Ascending aorta (tissue), 2 donors: ENCODE measurements at places on chromosomes 3 and 15.
A peak's percentile ranks its signal among the peaks of the same experiment; 100 is the strongest.

DNA sequence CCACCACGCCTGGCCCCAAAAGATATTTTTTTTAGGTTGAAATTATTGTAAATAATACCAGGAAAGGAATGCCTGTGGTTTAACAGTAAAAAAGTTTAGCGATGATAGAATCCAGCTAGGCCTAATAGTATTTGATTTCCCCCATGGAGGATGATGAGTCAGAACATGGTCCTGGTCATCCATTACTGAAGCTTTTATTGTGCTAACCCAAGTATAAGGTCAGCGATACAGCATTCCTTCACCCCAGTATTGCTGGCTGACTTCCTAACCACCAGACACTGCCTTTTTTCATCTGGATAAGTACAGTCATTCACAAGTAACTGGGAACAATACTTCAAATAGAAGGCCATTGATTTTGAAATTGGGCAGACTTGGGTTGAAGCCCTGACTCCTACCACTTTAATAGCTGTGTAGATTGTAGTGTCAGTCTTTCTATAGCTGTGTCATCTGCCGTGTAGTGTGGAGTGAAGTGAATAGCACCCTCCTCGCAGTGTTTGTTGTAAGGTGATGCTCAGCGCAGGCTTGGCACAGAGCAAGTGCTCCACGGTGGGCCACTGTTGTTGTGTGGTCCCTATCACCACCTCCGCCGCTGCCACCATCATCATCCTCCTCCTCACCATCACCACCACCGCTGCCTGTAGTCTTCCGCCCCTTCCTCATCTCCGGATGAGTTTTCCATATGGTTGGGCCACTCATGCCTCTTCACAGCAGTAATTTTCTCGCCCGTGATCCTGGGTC lies 436.0 kb upstream of the TPM1 start:
- H3K4me1 ChIP-seq, result peaks cover 19% of the 10 kb centered on the region
- no peaks in the 10 kb centered on the region for H3K36me3 ChIP-seq
- no peak for DNase-seq
- no peak overlapping the region for H3K4me3 ChIP-seq

GRCh38 chr3:150945226-150946032 lies 27.1 kb downstream of the CLRN1 start:
- DNase-seq, result no peak
- no peaks in the 10 kb centered on the region for H3K36me3 ChIP-seq
- H3K4me3 ChIP-seq, result no peak overlapping the region

GRCh38 chr3:48306860-48307530 lies 26.5 kb downstream of the SPINK8 start:
- no peak overlapping the region for H3K4me3 ChIP-seq
- no peak for DNase-seq
- no peaks in the 10 kb centered on the region for H3K27me3 ChIP-seq
- H3K36me3 ChIP-seq, result no peaks in the 10 kb centered on the region
- H3K4me1 ChIP-seq, result peaks cover 4% of the 10 kb centered on the region

- H3K36me3 ChIP-seq, result no peaks in the 10 kb centered on the region
- peaks cover 15% of the 10 kb centered on the region for H3K4me1 ChIP-seq
- no peaks in the 10 kb centered on the region for H3K27me3 ChIP-seq
- DNase-seq, result no peak
- no peak overlapping the region for H3K4me3 ChIP-seq
These were observed 20.6 kb downstream of the SMAD3 start for GRCh38 chr15:67085818-67086636.

- H3K4me1 ChIP-seq, result no peaks in the 10 kb centered on the region
- no peak overlapping the region for H3K4me3 ChIP-seq
- no peak overlapping the region for H3K27ac ChIP-seq
- no peaks in the 10 kb centered on the region for H3K27me3 ChIP-seq
- no peaks in the 10 kb centered on the region for H3K36me3 ChIP-seq
These were observed 13.1 kb downstream of the CHST14 start for GRCh38 chr15:40483919-40484318.

- H3K27ac ChIP-seq, result no peak overlapping the region
- H3K36me3 ChIP-seq, result no peaks in the 10 kb centered on the region
- DNase-seq, result no peak
- no peaks in the 10 kb centered on the region for H3K27me3 ChIP-seq
- H3K4me3 ChIP-seq, result no peak overlapping the region
- H3K4me1 ChIP-seq, result peaks cover 2% of the 10 kb centered on the region
These were observed 42.9 kb upstream of the ADAMTS9 start for GRCh38 chr3:64730681-64731080.

GRCh38 chr3:189049458-189050236 lies 122.1 kb upstream of the TPRG1 start:
- no peaks in the 10 kb centered on the region for H3K4me1 ChIP-seq
- no peak for DNase-seq
- H3K27ac ChIP-seq, result no peak overlapping the region
- H3K36me3 ChIP-seq, result no peaks in the 10 kb centered on the region

- H3K4me1 ChIP-seq, result peaks cover 11% of the 10 kb centered on the region
- H3K27me3 ChIP-seq, result no peaks in the 10 kb centered on the region
- peak overlapping the region; percentile 42 for H3K27ac ChIP-seq
- H3K36me3 ChIP-seq, result no peaks in the 10 kb centered on the region
These were observed 589 bp downstream of the NEIL1 start for GRCh38 chr15:75347222-75348033.

DNA sequence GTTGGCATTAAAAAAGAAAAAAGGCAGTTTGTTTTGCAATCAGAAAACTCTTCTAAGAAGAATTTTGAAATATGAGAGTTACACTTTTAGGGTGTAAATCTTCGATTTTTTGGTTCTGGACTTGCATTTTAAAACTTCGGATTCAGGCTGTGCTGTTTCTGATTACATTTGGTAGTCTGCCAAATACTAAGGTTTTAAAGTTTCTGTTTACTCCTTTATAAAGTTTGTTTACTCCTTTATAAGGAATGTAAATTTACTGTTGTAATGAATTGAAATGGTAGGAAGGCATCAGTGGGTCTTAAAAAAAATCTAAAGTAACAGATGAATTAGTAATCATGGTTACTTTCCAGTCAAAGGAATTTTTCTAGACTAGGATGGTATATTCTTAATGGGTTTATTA lies 14.1 kb downstream of the FXR1 start:
- peaks cover 6% of the 10 kb centered on the region for H3K4me1 ChIP-seq
- H3K4me3 ChIP-seq, result no peak overlapping the region
- H3K36me3 ChIP-seq, result no peaks in the 10 kb centered on the region

DNA sequence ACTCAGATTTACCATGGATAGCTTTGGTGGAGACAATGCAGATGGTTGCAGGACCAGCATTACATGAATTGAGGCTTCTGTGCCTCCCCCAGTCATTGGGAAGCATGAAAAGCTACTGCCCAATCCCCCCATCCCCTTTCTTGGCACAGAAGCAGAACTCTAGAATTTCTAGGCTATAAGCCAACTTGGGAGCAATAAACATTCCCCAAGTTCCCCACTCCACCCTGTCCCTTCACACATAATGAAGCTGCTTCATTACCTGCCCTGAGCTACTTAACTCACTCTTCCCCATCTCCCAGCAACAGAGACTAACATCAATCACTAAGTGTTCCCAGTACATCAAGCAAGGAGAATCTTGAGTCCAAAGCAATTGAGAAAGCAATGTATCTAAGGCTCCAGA lies 164.5 kb downstream of the RORA start:
- no peaks in the 10 kb centered on the region for H3K36me3 ChIP-seq
- H3K4me1 ChIP-seq, result no peaks in the 10 kb centered on the region
- H3K27ac ChIP-seq, result no peak overlapping the region
- DNase-seq, result no peak
- no peak overlapping the region for H3K4me3 ChIP-seq
- no peaks in the 10 kb centered on the region for H3K27me3 ChIP-seq

DNA sequence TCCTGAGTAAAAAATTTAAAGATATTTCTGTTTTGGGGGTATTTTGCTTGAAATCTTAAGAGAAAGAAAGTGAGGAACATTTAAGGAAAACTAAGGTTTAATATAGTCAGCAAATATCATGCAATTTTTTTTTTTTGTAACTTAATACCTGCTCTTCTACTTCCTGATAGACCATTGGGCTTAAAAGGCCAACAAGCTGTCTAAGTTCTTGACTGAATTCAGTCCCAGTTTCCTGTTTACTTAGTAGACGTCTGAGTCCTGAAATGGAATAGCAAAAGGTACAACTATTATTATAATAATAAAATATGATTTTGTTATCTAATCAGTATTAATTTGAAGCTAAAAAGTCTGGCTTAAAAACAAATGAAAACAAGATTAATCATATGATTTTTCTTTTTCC lies 37.9 kb downstream of the IQCB1 start:
- peaks cover 14% of the 10 kb centered on the region for H3K36me3 ChIP-seq
- no peaks in the 10 kb centered on the region for H3K27me3 ChIP-seq
- no peak for DNase-seq
- H3K4me3 ChIP-seq, result no peak overlapping the region
- H3K4me1 ChIP-seq, result no peaks in the 10 kb centered on the region
